Mesothelial cell of epicardium (in vitro differentiated cells): ENCODE measurements at places on chromosomes 7 and 10. TPM values are rescaled to one million over a fixed set of nuclear protein-coding genes. Genes with fewer than 3 reads are reported as not detected.

- DNase-seq: no peak
Measured at GRCh38 chr7:55154096-55154495, 135.3 kb downstream of the EGFR start.

- no peak for DNase-seq
Measured at GRCh38 chr10:49666685-49667084, 12.8 kb upstream of the C10orf53 start.

GRCh38 chr7:3861386-3861785 lies 560.3 kb downstream of the SDK1 start:
- DNase-seq: no peak

Gene CAV1
- total RNA-seq: 2.6 to 3.4 TPM (median 2.7 TPM) in 3 replicates

Gene GRID2IP
- total RNA-seq: 1.4 to 1.5 TPM (median 1.5 TPM) in 3 replicates
